ENCODE measurements at places on chromosomes 16 and 17.

- DNase-seq, result no peak
Observed at GRCh38 chr16:51193879-51194278, 42.8 kb upstream of the SALL1 start.

GRCh38 chr17:12313786-12314185 lies 293.1 kb downstream of the MAP2K4 start:
- DNase-seq, result no peak

DNA sequence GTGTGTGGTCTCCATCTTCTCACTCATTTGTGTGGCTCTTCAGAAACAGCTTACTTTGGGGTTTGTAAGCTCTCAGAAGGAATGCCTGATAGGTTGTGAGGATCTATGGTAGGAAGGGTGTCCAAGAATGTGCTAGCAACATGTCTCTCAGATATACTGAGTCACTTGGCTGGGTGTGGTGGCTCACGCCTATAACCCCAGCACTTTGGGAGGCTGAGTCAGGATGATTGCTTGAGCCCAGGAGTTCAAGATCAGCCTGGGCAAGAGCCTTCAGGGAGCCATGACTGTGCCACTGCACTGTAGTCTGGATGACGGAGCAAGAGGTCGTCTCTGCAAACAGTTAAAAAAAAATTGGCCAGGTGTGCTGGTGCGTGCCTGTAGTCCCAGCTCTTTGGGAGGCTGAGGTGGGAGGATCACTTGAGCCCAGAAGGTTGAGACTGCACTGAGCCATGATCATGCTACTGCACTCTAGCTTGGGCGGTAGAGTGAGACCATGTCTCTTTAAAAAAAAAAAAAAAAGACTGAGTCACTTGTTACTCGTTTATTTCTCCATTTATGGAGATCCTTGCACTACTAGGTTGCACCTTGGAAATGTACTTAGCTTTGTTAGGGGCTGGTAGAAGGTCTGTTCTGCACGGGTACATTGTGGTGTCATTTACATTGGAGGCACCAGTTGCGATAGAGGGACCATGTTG lies 232.0 kb downstream of the SNX29 start:
- DNase-seq, result no peak

- peak; percentile 32 for DNase-seq
Observed at GRCh38 chr16:19184823-19185509, 16.9 kb downstream of the SYT17 start.

DNA sequence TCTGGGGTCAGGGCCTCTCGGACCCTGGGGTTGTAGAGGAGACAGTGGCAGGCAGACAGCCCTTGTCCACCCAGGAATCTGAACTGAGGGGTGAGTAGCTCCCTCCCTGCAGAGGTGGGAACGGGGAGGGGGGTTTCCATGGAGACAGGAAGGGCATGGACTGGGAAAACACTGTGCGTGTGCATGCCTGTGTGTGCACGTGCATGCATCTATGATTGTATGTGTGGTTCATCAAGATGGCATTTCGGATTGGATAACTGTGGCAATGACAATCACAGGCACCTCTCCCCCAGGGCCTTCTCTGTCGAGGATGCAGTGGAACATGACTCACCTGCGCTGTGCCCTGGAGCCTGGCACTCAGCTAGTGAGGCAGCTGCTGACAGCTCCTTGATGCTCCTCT lies 6.1 kb upstream of the CD300C start:
- DNase-seq, result no peak

DNA sequence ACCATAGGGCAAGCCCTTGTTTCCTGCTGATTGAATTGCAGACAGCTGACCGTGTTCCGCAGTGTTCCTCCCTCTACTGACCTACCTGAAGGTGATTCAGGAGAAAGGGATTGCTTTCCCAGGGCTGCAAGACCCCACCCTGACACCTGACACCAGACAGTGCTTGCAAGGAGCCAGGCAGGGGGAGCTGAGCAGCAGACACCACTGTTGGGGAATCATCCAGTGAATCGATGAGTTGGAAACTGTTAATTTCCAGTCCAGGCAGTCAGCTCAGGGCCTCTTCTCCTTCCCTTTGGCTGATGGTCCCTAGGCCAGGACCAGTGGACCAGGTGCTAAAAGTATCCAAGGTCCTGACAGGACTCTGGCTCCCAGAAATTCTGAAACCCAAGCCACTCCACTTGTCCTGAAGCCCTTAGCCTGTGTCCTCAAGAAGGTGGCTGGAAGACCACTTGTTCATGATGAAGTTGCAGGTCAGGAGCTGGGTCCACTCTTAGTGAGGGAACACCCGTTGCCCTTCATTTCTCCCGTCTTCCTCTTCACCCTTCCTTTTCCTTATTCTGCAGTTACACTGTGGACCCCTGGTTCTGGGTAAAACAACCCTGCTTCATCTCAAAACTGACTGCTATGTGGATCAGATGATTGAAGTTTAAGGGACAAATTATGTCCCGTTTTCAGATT lies 9.5 kb upstream of the UNK start:
- DNase-seq, result peak; percentile 14

DNA sequence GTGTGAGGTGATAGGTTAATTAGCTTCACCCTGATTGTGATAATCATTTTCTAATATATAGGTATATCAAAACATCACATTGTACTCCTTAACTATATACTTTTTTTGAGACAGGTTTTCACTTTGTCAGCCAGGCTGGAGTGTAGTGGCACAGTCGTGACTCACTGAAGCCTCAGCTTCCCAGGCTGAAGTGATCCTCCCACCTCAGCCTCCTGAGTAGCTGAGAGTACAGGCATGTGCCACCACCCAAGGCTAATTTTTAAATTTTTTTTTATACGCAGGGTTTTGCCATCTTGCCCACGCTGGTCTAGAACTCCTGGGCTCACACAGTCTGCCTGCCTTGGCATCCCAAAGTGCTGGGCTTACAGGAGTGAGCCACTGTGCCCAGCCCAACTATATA lies 455.3 kb upstream of the MAF start:
- DNase-seq, result no peak

DNA sequence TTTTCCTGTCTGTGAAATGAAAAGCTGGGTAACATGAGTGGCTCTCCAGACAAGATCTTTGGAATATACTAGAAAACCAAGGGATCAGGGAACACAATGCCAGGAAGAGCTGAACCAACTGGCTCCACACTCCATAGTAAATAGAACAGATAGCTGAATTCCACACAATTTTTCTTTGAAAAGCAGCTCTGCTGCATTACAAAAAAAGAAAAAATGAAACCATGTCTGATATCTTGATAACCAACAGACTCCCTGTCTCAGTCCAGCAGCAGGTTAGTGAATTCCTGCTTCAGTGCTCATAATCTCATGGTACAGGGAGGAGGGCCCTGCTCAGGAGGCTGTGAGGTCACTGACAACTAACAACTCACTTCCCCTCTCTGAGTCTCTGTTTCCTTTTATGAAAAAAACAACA lies 97.1 kb downstream of the CDH11 start:
- no peak for DNase-seq

- DNase-seq, result no peak
Observed at GRCh38 chr16:539901-540530, 12.5 kb downstream of the CAPN15 start.

- DNase-seq, result no peak
Observed at GRCh38 chr17:69505740-69506139, 91.2 kb downstream of the MAP2K6 start.

- peak; percentile 92 for DNase-seq
Observed at GRCh38 chr16:78892951-78893733, 707.4 kb downstream of the MAF start.

DNA sequence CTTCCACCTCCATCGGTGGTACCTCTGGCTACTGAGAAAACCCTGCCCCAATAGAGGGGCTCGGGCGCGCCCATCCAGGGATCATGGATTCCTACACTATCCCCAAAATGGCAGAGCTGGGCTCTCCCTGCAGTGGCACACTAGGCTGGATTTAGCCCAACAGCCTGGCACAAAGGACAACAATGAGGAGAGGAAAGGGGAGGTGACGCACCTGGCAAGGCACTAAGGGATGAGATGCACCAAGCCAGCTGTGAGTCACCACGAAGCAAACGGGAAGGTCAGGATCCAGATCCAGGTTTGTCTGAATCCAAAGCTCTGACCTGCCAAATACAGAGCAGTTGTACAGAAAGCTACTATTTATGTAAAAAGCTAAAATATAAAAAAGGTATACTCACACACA lies 18.1 kb downstream of the UBE2O start:
- no peak for DNase-seq

DNA sequence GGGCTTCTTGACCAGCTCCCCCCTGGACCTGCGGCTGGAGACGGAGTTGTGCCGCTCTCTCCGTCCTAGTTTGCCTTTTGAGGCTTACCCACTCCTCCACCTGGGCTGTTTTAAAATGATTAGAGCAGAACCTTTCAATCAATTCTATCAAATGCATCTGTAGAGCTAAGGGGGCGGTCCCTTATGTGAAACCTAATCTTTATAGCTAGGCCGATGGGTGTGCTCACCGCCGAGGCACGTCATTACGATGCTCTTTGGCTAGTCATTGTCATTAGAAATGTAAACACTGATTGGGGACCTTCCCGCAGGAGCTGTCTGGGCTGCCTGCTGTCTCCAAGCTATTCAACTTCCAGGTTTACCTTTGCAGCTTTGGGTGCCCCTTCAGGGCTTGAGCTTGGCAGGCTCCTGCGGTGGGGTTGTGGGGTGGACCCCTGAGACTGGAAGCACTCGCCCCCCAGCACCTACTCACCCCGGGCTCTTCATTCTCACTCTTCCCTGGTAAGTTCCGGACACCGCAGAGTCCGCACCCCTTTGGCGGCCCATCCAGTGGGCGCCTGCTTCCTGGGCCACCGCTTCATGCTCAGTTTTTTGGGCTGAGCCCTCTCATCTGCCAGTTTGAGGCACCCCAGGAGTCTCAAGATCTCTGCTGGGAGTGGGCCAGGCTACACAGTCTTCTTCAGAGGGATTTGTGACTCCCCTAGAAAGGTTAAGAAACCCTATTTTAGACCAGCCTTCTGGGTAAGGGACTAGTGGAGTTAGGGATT lies 20.9 kb upstream of the IL17C start:
- no peak for DNase-seq

DNA sequence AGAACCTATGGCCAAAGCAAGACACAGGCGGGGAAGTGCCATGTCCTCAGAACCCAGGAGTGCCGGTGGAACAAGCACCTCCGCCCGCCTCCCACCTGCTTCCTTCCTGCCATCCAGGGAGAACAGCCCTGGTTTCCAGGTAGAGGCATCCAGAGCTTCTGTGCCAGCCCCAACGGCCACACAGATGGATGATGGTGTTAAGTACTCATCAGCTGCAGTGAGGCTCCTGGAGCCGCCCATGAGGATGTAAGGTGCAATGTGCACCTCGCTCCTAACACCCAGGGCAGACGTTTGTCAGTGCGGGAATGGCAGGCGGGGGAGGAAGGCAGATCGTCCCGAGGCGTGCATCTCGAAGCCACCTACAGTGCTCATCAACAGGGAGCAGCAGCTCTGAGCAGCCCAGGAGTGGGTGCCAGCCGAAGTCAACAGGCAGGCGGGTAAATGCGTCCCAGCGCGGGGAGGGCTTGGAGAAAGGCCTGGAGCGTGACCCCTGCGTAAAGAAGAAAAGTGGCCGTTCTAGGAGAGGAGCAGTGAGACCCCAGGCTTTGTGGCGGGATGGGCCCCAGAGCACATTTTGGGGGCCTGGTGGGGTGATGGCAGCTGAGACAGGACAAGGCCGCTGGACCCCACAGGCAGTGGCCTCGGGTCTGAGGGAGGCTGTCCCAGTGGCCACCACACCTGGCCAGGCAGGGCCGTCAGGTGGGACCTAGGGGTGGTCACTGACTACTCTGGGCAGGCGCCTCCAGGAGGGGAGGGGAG lies 46.1 kb upstream of the ACSF3 start:
- no peak for DNase-seq

DNA sequence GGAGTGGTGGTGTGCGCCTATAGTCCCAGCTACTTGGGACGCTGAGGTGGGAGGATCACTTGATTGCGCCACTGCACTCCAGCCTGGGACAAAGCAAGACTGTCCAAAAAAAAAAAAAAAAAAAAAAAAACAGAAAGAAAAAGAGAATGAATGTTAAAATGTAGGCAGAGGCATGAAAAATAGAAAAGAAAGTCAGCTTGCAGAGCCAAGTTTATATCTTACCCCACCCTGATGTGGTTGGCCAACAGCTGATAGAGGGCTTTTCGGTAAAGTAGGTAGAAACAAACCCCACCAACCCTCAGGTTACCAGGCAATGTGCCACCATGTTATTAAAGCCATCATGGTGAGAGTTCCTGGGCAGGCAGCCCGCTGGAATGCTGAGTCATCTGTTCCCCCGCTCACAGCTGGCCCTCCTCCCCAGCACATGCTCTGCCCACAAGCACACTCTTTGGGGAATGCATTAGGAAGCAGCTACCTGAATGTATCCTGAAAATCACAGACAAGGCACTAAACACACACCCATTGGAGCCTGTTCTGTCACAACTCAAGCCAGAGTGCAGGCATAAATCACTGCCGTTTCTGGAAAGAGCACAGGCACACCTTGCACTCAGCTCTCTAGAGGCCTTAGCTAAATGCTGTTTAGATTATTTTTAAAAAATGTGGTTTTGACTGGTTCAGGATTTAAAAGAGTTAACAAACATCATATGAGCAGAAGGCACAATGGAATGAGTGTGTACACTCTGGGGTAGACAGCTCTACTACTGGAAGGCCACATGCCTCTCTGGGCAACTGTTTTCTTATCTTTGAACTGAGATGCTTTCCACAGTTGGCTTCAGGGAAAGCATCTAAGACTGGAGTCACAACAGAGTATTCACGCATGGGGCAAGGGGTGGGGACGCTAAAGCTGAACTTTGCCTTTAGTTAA lies 128.5 kb downstream of the PARN start:
- DNase-seq, result peak; percentile 8

GRCh38 chr16:67528222-67528869 lies at the start of gene RIPOR1:
RIPOR1 (plus strand) TSS chr16:67528829; CDS start chr16:67538447, 9,618 bp downstream.
- peak; percentile 68 for DNase-seq

GRCh38 chr17:81341516-81342268 lies 46.6 kb upstream of the SLC38A10 start:
- DNase-seq, result no peak

GRCh38 chr17:45355087-45355486 lies 38.3 kb upstream of the MAP3K14 start:
- DNase-seq, result no peak

DNA sequence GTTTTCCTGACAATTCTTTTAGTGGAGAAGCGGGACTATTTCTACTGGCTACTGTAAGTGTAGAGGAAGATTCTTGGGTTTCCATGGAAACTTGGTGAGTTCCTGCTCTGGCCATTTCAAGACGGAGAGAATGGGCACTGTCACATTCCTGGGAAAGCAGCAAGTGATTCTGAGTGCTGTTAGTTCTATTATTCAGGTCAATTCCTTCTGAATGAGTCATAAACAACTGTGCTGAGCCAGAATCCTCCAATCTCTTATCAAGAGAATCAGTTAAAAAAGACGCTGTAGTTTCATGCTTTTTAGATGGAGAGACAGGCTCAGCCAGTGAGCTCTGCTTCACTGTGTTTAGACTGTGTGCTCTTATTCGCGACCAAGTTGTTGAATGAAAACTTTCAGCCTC lies 19.6 kb downstream of the AKAP10 start:
- no peak for DNase-seq
